ENCODE measurements at places on chromosomes 12 and 14.

DNA sequence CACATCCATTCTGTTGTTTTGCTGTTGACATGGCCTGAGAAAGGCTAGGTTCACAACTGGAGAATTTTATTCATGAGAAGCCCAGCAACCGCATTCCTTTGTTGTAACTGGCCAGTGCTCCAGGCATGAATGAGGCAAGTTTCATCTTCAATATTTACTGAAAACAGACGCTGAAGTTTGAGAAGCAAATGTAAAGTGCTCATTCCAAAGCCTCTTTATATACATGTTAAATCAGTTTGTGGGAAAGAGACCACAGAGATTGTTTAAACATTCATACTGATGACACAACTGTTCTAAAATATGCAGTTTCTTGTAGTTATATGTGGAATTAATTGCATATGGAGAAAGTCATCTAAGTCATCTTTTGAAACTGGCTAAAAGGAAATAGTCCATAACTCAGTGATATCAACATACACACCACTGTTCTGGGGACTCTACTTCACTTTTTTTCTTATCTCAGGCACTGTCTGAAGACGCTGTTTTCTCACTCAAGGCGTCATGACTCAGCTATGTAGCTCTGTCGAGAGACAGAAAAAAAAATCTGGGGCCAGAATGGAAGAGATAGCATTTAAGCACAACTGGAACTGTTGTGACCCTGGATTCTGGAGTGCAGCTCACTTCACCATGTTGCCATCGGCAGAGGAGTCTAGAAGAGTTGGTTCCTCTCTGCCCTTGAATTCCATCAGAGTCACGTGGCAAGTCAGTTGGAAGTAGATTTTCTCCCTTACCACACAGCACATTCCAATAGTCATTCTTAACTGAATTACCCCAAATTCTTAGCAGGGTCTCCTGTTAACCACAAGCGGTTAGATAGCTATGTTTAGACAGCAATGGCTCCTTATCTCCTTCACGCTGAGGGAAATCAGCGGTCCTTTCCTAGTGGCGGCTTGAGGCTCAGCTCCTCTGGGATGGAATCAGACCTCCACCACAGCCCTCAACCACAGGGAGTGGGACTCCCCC is 258.4 kb upstream of the HMGA2 start:
- no peak for DNase-seq

DNA sequence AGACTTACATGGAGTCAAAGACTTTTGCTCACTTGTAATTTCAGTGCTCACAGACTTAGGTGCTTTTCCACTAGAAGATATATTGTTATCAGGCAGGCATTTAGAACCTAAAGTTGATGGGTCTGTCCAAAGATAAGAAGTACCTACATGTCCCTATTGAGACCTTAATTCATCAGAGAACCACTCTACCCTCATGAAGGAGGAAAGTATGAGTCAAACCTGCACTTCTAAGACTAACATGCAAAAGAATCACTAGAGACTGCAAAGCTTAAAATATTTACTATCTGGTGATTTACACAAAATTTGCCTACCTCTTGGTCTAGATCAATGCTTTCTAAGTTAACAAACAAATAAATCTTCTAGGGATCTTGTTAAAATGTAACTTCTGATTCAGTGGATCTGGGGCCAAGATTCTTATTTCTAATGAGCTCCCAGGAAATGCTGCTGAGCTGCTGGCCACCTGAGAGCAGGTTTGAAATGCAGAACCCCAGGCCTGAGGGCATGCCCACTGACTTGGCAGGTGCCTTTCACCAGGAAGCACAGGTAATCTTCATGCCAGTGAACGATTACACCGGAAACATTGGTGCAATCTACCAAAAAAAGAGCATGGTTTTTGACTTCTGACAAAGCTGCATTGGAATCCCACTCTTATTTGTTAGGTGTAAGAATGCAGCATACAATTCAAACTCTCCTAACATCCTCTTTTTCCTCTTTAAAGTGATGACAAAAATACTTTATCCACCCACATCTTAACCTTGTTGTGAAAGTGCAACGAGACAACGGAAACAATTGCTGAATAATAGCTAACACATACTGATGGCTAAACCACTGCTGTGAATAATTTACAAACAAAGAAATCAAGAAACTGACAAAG is 214.2 kb downstream of the ADAMTS20 start:
- no peak for DNase-seq

DNA sequence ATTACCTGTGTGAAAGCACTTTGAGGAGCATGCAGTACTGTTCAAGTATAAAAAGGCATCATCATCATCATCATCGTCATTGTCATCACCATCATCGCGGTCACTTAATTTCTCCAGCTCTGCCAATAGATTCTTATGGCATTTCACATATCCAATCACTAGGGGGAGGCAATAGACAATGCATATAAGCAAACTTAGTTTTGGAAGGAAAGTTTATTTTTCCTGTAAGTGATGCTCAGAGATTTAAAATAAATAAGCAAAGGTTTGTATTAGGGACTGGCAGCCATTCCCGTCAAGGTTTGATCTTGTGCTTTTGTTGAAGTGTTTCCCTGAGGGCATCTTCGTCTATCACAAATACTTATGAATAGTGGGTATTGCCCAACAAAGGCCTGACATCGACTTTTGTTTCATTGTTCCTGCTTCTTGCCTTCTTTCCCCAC is 127.4 kb downstream of the KTN1 start:
- DNase-seq, result no peak

GRCh38 chr12:11987901-11988300 is 82.8 kb upstream of the BCL2L14 start:
- no peak for DNase-seq

DNA sequence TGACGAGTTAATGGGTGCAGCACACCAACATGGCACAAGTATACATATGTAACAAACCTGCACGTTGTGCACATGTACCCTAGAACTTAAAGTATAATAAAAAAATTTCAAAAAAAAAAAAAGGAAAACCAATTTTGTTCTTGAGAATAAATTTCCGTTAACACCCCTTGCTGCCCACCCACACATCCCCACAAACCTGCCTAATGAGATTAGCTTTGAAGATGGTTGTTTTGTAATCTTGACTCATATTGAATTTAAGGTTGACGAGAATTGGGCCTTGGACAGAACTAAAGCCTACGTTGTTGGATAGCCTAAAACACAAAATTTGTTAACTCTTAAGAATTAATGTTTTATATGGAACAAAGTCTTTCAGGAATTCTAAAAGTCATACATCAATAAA is 52.9 kb downstream of the SYT1 start:
- DNase-seq, result no peak

DNA sequence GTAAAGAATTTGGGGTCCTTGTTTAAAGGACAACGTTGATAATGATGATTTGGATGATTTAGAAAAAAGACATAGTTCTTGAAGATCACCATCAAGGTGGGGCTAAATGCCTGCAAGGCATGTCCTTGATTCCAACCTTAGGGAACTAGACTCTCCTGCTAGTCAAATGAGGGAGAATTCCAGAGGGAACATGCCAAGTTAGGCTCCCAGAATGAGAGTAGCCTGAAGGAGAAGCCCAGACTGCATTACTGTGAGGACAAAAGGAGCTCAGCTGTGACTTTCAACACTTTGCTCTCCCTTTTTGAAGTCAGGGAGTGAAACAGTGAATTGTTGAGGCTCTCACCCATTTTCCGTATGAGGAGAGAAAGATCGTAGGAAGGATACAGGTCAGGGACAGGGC is 95.2 kb upstream of the TBX3 start:
- no peak for DNase-seq

DNA sequence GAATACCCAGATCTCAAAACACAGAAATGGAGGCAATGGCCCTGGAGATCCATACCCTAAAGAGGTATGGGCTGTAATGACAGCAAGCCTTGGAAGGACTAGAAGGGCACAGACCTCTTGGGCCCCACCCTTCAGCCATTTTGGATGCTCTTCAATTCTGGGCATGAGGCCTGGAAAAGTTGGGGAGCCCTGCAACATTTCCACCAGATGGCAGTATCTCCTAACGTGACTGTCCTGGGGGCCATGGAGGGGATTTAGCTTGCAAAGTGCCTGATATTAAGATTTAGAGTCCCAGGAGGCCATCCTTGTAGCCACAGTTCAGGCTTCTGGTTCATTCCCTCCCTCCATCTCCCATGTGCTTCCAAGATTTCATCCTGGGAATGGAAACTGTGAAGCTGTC is 30.2 kb downstream of the KCNA5 start:
- no peak for DNase-seq

GRCh38 chr14:50116966-50117365 is 594 bp upstream of the VCPKMT start:
- no peak for DNase-seq

- DNase-seq, result no peak
Measured at GRCh38 chr12:77218278-77218677, 152.9 kb upstream of the E2F7 start.

DNA sequence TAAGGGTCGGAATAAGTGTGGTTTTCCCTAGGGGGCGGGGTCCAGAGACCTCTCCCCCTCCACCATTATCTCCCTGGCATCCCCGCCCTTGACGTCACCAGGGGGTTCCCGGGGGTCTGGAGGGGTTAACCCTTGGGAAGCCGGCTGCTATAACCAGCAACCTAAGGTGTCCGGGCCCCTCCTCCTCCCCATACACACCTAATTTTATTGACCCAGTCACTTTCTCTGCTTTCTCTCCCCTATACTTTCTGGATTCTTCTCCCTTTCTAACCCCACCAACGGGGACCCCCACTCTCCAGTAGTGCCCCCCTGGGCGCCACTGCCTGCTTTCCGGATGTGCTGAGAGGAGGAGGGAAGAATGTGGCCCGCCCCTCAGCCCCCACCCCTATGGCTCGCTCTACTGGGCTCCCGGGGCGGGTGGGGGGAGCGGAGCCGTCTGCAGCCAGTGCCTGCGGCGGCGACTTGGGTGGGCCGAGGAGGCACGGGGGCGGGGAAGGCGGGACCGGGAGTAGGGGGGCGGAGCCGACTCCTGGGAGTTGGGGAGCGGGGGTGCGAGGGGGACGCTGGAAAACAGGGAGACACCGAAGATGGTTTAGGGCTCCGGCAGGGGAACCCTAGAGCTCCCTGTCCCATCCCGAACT is 1.8 kb downstream of the GLI1 start:
- DNase-seq, result no peak

DNA sequence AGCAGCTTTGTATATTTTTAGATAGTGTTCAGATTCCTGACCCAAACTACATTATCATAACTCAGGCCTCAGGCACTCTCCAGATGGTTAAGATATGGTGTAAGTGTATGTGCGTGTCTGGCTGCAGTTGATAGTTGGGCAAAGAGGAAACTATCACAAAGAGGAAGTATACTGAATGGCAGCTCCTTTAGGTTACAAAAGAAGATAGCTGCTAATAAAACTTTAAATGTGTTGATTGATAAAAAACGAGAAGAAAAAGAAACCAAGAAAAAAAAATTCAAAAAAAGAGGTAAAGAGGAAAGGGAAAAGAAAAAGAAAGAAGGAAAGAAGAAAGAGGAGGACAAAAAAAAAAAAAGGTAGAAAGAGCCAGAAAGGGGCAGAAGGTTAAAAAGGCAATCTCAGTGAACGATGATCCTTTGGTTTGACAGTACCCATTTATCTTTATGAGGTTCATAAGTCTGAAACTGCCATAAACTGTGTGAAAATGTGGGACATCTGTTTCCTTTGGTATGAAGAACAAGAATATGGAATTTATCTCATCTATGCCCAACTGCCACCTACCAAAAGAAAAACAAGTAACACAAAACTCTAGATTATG is 42.2 kb downstream of the TAOK3 start:
- no peak for DNase-seq

DNA sequence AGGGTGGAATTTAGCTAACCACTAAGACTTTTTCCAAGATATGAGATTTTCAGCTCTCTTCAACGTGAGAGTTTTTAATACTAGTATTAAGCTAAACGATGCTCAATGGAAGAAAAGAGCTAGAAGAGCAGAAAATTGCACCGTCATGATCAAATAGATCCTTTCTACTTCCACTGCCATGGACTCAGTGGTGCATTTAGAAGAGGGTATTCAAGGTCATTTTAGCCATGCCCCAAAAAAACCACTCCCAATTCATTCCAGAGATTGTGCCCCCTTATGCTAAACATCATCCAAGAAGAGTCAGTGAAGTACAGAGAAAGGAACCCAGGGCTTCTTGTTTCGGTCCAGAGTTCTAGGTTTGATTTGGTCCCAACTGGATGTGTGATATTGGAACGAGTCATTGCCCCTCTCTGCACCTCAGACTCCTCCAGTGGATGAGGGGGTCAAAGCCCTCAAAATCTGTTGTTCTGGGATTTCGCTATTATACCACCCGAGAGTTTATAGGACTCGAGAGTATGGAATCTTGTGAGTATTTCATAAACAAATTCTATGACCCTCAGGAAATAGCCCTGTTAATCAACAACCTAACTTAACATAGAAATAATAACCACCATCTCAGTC is 55.2 kb downstream of the DAD1 start:
- no peak for DNase-seq

DNA sequence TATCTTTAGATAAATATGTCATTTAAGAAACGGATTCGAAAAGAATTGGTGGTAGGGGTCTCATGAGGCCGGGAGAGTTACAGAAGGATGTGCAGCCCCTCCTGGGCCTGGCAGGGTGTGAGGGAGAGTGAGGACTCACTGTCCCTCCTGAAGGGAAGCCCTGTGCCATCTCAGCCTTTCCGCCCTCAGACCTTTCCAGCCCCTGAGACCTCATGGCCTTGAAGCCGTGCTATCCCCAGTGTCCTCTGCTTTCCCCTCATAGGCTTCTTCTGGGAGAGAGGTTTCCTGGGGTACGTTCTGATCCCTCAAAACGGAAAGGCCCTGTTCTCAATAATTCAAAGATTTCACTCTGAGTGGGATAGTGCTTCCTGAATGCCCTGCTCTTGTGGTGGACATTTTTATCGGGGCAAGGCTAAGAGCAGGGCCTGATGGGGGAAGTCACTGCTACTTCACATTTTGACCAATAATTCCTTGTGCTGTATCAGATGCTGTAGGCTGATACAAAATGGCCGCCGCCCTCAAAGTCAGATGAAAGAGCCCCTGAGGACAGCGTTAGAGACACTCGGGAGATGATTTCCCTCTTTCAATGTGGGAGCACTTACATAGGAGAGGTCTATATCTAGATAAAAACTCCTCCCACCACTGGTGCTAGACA is 1.3 kb downstream of the CD4 start:
- DNase-seq, result no peak

DNA sequence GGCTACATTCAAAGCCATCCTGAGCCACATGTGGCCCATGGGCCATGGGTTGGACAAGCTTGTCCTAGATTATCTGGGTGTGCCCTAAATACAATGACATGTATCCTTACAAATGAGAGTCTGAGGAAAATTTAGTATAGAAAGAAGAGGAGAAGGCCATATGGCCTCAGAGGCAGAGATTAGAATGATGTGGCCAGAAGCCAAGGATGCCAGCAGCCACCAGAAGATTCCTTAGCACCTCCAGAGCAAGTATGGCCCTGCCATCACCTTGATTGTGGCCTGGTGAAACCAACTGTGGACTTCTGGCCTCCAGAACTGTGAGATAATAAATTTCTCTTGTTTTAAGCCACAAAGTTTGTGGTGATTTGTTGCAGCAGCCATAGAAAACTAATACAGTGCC is 436.9 kb downstream of the RGS6 start:
- no peak for DNase-seq

- DNase-seq, result no peak
Measured at GRCh38 chr12:19527866-19528265, 88.6 kb downstream of the AEBP2 start.
